Activated CD4-positive, alpha-beta T cell treated with anti-CD3 and anti-CD28 coated beads, Interleukin-2, amount 10 ng/mL, durations not matched to agents 7 days and 5 days (primary cell): ENCODE measurements at places on chromosomes 4 and X. TPM values are rescaled to one million over a fixed set of nuclear protein-coding genes. Genes with fewer than 3 reads are reported as not detected.

GRCh38 chr4:180827232-180828009 is 1415.8 kb upstream of the TENM3 start:
- no peak for DNase-seq

DNA sequence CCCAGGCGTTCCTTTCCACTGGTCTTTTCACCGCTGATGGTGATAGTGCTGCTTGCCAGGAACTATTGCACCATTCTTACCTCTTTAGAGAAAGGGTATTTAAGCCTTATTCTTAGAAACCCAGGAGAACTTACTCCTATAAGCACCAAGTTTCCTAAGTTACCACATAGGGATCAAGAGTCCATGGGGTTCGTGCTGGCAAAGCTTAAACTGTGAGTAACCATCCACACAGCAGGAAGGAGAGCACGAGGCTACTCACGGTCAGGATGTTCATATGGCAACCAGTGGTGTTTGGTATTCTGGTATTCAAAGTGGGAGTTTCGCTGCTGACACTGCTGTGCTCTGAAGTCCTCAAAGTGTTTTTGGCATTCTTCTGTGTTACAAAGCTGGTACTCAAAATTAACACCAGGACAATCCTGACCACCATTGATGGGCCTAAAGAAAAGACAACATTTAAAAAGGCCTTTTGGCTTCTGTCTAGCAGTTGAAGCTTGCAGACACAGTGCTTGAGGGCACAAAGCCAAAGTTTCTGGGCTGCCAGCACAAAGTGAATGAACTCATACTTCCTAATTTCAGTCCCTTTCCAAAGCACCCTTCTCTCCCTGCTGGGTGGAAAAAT is 256.9 kb downstream of the ADAMTS3 start:
- no peak for DNase-seq

- DNase-seq = no peak
These were observed 31.5 kb downstream of the SLC9A7 start for GRCh38 chrX:46727441-46727840.

DNA sequence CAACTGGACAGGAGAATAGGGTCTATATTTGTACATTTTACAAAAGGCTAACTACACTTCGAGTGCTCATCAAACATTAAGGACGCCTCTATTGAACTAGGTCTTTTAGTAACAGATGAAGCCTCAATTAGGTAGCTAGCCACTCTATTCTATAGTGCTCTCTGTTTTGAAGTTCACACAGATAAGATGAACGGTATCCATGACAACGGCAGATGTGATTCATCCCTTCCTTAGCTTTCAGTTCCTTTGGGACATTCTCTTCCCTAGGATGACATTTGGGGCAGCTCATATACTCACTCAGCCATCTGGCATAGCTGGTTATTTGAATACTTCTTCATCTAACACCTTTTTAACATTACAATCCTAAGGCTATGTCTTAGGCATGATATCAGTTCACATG is 62.4 kb upstream of the WDFY3 start:
- DNase-seq = no peak

DNA sequence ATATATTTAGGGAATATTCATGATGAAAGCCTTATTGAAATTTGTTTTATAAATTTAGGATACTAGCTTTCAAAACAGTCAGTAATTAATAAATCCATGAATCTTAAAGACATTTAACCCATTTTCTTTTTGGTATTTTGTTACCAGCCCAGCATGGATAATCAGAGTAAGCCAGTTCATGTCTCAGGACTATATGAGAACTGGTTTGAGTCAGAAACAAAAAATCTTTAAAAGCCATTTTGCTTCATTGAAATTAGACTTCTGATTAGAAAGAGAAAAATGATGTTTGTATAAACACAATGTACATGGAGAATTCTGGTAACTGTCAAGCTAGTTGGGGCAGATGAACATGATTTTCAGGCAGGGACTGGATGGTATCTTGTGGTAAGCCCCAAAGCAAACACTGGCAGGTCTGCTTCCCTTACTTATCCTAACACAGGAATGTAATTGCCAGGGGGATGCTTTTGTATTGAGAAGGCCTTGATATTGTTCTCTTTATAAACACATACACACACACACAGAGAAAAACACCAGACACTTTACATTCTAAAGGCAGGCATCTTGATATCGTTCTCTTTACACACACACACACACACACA is 9.4 kb downstream of the ARHGAP10 start:
- DNase-seq = no peak

Gene SLC2A9
- total RNA-seq = 1.5 TPM

Gene MRPL1
- 35.8 TPM for total RNA-seq

Gene FANCB
- total RNA-seq = 10.9 TPM
